Foreskin fibroblast (primary cell): ENCODE measurements at places on chromosomes 13 and 19.
A peak's percentile ranks its signal among the peaks of the same experiment; 100 is the strongest.

DNA sequence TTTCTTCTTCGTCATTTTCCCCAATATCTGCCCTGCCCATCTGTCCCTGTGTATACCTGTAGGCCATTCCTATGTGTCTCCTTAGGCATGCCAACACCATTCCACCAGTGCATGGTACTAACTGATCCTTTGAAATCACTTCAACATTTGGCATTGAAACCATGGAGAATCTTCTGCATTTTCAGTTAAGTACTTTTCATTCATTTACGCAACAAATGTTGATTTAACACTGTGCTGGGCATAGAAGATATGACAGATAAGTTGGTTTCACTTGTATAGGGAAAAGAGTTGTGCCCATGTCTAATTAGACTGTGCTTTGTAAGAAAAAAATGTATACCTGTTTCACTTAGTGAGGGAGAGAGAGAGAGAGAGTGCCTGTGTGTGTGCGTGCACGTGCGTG, 77.9 kb upstream of the FLT1 start:
- no peak for DNase-seq

DNA sequence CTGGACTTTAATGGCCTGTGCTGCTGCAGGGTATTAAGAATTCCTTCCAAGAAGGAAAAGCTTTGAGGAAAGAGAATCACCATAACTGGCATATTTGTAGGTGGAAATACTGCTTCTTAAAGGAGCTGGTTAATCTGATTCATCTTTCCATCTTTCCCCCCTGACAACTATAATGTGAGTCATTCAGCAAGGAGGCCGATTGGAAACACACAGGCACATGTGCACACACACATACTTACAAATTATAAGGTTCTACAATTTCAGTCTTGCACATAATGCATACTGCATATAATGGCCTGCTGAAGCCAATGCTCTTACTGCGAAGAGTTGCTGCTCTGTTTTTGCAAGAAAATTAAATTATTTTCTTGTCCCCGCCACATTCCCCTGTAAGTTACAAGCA, 78.8 kb upstream of the TPP2 start:
- DNase-seq = peak; percentile 2

GRCh38 chr13:92179223-92179622, 780.8 kb downstream of the GPC5 start:
- no peak for DNase-seq

DNA sequence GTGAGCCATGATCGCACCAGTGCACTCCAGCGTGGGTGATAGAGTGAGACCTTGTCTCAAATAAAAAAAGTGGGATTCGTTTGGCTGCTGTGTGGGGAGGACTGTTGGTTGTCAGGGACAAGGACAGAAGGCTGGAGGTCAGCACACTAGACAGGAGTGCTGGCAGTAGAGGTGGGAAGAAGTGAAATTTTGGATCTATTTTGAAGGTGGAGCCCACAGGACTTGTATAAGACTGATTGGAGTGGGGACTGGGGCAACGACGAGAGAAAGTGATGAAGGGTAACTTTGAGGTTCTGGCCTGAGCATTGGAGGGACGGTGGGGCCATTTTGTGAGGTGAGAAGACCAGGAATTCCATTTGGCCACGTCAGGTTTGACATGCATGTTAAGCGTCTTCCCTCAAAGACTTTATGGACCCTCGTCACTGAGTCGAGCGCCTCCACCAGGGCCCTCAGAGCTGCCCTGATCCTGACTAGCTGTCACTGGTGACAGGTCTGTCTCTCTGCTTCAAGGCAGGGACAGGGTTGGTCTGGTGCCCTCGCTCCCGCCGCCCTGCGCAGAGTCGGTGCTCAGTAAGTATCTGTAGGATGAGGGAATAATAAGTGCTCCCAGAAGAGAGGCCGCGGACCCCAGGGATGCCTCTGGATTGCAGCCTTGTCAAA, 673 bp downstream of the CTU1 start:
- DNase-seq = peak; percentile 54

- no peak for DNase-seq
Observed at GRCh38 chr13:108313382-108313781, 43.9 kb downstream of the TNFSF13B start.

GRCh38 chr13:112705286-112705685, 15.4 kb downstream of the ATP11A start:
- DNase-seq = no peak

DNA sequence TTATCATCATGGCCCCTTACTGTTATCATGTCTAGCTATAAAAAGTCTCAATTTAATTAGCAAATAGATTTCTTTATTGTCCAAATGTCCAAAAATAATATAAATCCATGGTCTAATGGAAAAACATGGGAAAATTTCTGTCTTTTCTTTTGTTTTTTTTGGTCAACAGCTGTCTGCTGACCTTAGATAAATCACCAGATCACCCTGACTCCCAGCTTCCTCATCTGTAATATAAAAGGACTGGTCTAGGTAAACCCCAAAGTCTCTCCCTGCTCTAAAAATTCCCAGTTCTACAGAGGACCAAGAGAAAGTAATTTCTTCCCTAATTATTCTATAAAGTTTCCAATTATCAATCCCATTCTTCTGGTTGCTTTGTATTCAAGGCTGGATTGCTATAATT, 30.7 kb upstream of the RCBTB2 start:
- DNase-seq = no peak

DNA sequence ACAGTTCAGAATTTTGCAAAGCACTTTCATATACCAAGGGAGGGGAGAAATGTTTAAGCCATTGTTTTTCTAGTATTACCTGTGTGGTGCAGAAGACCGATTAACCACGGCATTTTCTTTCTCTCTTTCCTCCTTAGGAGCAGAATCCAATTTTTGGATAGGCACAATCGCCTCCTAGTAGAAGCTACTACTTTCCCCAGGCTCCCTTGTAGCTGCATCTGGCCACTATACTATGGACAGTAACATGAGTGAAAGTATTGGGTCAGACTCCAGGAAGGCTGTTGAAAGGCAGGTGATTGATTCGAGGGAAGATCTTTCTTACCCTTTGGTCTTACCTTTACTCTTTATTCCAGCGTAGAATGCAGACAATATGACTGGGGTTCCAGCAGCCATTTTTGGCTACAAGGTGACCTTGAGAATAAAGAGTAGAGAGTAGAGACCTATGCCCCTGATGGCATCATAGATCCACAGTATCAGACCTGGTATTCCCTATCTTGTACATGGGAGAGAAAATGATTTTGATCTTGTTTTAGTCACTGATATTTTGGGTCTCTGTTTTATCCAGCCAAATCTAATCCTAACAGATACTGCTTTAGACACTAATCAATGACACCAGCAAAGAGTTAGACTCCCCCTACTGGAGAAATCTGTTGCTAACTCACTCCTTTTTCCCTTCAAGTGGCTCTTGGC, 77.0 kb downstream of the LRRC63 start:
- DNase-seq = peak; percentile 73

DNA sequence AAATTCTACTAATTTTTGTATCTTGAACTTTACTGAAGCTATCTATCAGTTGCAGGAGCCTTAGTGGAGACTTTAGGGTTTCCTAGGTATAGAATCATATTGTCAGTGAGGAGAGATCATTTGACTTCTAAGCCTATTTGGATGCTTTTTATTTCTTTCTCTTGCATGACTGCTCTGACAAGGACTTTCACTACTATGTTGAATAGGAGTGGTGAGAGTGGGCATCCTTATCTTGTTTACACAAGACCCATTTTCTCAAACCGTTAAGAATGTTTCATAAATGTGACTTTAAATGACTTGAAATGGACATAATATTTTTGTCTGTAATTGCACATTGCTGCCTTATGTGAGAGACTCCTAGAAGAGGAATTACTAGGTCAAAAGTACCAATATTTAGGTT, 17.9 kb upstream of the CSNK1A1L start:
- DNase-seq = no peak

DNA sequence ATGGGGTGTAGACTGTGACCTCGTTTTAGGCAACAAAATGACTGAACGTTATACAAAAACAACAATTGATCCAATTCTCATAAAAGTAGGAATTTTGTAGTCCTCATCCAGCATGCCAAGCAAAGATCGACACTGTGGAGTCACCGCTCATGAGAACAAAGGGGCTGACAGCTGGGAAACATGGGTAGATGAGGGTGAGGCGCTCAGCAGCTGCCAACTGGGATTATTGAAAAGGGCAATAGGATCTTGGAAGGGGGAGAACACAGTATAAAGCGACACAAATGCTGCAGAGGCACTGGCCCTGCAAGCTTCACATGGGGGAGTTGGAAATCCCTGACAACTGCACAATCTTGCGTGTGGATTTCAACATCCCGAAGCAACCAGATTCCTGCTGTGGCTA, 5.4 kb upstream of the ZNF765 start:
- DNase-seq = no peak

DNA sequence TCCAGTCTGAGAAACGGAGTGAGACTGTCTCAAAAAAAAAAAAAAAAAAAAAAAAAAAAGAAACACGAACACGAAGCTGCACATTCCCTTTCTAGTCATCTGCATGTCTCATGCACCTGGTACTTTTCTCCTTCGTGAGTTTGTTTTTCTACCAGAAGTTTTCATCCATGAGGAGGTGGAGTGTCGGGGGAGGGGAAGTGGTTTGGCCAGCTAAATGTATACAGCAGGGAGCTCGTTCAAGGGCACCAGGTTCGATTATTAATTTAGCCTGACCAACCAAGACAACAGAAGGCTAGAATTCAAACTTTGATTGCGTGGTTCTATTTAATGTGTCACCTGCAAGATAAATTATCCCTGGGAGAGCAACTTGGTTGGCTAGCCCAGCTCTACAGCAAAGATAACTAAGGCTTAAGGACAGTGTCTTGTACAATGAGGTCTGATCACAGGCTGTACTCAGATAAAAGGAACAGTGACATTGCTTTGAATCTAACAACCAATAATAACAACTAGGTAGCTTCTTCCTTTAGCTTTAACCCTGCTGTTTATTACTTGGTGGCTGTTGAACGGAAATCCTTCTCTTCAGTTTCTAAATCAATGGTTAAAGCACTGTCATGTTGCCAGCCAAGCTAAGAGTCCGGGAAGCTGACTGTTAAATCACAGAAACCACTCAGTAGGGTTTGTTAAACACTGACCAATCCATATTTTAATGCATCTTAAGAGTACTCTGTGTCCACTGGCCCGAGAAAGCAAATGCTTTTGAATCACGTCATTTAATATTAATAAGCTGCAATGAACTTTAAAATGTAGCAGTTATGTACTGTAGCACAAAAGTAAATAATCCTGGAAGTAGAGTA, 98.4 kb upstream of the STARD13 start:
- no peak for DNase-seq

DNA sequence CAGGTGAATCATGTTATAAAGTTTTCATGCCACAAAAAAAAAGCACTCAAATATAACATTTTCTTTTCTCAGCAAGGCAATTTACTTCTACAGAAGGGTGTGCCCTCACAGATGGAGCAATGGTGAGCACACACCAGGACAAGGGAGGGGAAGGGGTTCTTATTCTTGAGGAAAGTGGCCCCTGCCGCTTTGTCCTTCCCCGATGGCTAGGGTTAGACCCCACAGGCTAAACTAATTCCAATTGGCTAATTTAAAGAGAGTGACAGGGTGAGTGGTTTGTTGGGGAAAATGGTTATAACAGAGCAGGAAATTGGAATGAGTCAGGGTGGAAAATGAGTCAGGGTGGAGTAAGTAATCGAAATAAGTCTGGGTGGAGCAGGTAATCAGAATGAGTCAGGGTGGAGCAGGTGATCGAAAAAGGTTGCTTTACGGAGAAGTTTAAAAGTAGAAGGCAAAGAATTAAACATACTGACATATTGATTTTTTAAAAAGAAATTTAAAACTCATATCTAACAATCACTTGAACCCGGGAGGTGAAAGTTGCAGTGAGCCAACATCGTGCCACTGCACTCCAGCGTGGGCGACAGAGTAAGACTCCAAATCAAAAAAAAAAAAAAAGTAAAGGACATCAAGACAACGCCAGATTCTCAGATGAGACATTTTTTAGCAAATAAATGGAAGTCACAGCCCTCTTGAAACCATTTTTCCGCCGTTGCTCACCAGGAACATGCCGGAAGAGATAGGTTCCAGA, 813 bp downstream of the ZNF562 start:
- peak; percentile 4 for DNase-seq
